ENCODE measurements at places on chromosomes 1 and 21.

- DNase-seq, result peak; percentile 64
Observed at GRCh38 chr1:9874959-9875635, 35.0 kb downstream of the CTNNBIP1 start.

DNA sequence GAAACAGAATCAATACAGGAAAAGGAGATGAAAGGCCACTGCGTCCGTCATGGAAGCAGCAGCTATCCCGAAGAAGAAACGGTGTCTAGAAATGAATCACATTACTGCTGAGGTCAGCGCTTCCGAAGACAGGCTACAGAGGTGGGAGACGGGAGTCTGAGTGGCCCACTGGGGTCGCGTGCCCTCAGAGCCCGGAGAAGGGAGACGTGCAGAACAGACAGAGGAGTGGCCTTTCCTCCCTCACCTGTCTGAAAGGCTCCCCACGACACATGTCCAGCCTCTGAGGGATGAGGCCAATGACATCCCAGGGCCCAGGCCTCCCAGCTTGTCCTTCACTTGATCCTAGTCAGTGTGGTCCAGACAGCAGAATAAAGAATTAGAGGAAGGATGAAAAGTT, 35.9 kb downstream of the VPS26C start:
- no peak for DNase-seq

- no peak for DNase-seq
Observed at GRCh38 chr1:56477164-56478111, 101.9 kb downstream of the PLPP3 start.

DNA sequence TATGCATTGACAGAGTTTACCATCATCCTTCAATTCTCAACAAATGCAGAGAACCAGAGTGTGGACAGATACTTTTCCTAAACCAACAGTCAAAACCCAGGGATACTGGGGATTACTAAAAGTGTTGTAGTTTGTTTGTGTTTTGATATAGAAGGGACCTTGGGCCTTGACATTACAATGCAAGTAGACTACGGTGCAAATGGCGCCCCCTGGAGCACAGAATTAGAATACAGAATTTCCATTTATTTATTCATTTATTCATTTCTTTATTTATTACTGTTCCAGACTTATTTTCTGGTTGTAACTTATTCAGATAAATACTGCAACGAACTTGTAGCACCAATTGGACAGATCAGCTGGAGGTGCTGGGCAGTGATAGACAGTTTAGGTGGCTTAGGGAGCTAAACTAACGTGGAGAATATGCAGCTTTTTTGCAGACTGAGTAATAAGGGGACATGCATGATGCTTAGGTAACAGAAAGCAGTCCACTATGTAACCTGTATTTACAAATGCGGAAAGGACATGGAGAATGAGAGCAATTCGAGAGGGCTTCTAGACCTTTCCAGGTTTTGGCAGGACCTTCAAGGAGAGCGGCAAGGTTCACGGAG, 42.6 kb downstream of the KIRREL1 start:
- DNase-seq, result no peak

GRCh38 chr1:159091607-159092031, 15.1 kb upstream of the AIM2 start:
- DNase-seq, result no peak

- no peak for DNase-seq
Observed at GRCh38 chr1:95655321-95656020, 421.5 kb downstream of the RWDD3 start.

Data from effector memory CD4-positive, alpha-beta T cell (primary cell).